ENCODE measurements at places on chromosomes 1 and 21.

GRCh38 chr21:35244514-35244913, 195.4 kb upstream of the RUNX1 start:
- no peak for DNase-seq

- DNase-seq, result no peak
These were observed 10.4 kb downstream of the IL20 start for GRCh38 chr1:206875752-206876377.

GRCh38 chr1:13830616-13831280, 130.8 kb downstream of the PRDM2 start:
- DNase-seq, result peak; percentile 24

DNA sequence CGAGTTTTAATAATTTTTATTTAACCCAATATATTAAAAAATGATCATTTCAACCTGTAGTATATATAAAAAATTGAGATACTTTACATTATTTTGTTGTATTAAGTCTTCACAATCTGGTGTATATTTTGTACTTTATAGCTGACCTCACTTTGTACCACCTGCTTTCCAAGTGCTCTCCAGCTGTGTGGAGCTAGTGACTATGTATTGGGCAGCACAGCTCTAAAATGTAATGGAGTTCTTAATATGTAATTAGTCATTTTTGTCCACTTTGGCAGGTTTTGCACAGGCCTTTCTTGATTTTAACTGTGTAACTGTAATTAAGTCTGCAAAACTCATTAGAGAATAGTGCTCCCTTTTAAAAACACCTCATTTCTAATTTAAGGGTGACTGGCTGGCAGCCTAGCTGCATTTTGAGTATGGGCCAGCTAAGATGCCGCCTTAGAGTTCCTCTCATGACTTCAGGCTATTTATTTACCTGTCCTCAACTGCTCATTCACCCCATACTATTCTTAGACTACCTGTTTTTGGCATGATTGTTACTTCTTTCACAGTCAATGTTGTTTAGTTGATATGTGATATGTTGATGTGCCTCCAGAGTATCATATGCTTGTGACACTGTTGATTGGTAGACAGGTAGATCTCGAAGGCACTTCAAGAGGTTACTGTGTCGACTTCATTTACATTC, 43.2 kb downstream of the ZYG11B start:
- DNase-seq, result no peak

- no peak for DNase-seq
These were observed 46.7 kb upstream of the PLPPR4 start for GRCh38 chr1:99217599-99217998.

GRCh38 chr1:235583511-235584001, 66.0 kb downstream of the GNG4 start:
- DNase-seq, result no peak

- DNase-seq, result no peak
These were observed 53.6 kb downstream of the ERG start for GRCh38 chr21:38444691-38445090.

DNA sequence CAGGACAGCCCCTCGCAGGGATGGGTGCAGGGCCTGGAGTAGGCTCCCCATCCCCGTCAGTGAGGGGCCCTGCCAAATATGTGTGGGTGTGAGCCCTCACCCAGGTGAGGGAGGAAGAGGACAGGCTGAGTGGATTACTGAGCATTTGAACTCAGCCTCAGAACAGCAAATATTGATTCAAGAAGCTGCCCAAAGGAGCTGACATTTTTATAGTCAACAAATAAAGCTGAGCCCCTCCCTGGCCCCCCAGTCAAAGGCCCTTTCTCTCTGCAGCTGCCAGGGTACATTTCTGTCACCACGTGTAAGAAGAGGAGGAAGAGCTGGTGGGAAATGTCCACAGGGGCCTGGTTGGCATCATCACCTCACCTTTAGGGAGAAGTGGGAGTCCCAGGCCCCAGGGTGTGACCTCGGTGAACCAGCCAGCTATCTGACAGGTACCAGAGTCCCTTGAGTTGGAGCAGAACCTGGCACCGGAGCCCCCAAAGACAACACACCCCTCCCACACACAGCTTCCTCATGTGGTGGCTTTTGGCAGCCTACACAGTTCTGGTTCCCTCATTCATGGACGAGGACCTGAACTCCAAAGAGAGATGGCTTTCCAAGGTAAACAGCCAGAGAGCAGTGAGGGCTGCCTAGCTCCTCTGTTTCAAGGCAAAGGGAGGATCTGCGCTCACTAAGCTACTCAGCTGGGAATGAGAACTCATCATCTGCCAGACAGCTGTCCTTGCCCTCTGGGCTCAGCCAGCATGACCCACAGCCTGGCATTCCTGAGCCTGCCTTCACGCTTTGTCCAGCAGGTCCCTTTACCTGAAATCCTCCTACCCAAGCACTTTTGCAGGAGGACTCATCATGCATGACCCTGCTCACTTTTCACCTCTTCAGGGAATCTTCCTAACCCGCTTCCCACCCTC, 43.0 kb upstream of the TENT5C start:
- DNase-seq, result peak; percentile 16

DNA sequence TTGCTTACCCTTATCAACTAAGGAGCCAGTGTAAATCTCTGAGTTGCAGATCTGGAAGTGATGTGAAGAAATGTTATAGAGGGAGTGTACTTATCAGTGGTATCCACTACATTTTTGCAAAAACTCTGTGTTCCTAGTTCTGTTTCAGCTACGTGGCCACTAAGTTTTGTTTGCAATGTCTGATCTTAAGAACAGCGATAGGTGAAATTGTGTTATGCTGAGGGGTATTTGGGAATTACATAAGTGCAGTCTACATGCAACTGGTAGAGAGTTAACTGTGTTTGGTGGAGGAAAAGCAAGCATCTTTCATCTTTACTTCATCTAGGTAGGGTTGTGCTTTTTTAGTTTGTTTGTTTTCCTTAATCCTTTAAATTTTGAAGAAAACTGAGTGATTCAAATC, 198.8 kb upstream of the SGIP1 start:
- DNase-seq, result no peak

GRCh38 chr1:15046487-15047165, 106.9 kb upstream of the TMEM51 start:
- DNase-seq, result peak; percentile 73

GRCh38 chr1:183942933-183943693, 94.4 kb downstream of the COLGALT2 start:
- no peak for DNase-seq

GRCh38 chr1:43034195-43034658, 75.6 kb upstream of the SLC2A1 start:
- no peak for DNase-seq

DNA sequence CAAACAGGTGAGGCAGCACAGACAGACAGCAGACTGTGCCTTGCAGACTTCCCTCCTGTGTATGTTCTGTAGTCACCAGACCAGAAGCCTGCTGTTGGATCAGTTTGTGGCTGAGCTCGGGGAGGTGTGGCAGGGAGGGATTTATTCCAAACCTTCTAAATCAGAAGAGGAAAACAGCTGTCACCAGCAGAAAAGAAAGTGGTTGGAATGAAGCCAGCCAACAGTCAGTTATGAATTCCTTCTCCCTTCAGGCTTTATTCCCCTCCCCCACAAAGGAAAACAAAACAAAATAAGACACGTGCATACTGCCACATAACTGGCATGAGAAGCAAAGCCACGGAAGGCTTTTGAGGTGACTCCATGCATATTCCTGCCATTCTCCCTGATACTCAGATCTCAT, 19.0 kb upstream of the PIGV start:
- DNase-seq, result no peak

- DNase-seq, result no peak
These were observed 117.5 kb upstream of the VANGL1 start for GRCh38 chr1:115524236-115524635.

DNA sequence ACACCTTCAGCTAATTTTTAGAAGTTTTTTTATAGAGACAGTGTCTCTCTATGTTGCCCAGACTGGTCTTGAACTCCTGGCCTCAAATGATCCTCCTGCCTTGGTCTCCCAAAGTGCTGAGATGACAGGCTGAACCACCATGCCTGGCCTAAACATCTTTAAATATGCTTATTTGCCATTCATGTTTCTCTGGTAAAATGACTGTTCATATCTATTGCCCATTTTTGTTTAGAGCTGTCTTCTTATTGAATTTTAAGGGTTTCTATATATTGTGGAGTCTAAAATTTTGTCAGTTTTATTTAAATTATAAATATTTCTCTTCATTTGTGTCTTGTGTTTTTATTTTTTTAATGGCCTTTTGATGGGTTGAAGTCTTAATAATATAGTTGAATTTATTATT, 3.0 kb upstream of the PM20D1 start:
- DNase-seq, result no peak

DNA sequence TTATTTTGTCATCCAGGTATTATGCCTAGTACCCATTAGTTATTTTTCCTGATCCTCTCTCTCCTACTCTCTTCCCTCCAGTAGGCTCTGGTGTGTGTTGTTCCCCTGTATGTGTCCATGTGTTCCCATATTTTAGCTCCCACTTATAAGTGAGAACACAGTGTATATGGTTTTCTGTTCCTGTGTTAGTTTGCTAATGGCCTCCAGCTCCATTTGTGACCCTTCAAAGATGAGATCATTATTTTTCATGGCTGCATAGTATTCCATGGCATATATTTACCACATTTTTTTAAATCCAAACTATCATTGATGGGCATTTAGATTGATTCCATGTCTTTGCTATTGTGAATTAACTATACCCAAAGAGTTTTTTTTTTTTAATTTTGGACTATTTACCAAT, 1675.7 kb upstream of the B3GALT2 start:
- no peak for DNase-seq

- DNase-seq, result peak; percentile 17
These were observed 114.7 kb downstream of the GRIK3 start for GRCh38 chr1:36919491-36920145.

DNA sequence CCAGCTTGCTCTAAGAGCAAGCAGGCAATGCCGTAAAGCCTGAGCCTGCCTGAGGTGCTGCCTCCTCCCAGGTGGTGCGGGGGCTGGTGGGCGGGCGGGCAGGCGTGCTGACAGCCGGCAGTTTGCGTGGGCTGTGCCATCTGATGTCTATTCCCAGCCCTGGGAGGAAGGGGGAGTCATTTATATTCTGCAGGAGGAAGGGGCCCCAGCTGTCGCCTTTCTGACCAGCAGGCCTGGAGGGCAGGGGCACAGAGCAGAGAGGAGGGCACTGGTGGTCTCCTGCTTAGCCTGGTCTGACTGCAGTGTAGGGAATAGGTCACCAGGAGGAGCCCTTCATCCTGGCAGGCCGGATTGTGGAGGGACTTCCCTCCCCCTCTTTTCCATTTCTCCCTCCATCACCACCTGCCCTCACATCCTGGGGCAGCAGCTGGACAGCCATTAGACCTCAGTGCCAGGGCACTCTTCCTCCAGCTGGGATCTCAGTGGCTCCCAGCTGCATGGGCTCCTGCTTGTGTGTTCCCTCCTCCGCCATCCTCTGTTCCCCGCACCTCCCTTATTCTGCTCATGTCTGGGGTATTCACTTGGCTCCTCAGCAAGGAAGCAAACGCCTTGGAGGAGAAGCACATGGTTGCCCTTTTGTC, 4.4 kb downstream of the CYB561D1 start:
- DNase-seq, result no peak

GRCh38 chr1:212718499-212718898, 18.9 kb upstream of the BATF3 start:
- no peak for DNase-seq

DNA sequence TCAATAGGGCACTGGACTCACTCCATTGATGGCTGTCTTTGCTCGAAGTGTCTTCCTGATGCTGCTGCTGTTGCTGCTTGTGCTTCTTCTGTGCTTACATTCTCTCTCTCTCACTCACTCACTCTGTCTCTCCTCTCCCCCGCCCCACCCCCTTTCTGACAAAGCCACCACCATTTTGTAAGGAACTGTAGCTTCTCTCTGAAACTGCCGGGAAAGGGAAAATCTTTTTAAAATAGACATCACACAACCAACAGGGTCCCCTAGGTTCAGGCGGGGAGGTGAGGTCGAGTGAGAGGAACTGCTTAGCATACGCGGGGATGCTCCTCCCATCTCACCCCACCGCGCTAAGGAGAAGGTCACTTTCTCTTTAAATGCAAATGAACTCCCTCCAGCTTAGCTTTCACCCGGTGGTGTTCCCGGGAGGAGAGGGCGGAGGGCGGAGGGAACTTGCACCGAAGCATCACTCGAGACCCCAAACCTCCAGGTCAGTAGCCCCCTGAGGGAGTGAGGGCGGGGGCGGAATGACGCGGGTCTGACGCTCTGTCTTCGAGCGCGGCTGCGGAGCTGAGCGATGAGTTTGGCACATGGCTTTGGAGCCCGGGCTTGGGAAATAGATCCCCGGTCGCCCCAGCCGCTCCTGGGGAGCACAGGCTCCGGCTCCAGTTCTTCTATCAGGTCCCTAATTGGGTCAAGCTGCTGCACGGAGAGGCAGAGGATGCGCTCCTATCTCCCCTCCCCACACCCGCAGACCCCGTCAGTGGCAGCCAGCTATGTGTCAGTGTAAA, at the start of gene CCDC28B:
CCDC28B (plus strand) TSS at position 370 of the 785 bp plus-strand sequence. CDS start 1,341 bp downstream, outside the sequence.
- peak; percentile 58 for DNase-seq

DNA sequence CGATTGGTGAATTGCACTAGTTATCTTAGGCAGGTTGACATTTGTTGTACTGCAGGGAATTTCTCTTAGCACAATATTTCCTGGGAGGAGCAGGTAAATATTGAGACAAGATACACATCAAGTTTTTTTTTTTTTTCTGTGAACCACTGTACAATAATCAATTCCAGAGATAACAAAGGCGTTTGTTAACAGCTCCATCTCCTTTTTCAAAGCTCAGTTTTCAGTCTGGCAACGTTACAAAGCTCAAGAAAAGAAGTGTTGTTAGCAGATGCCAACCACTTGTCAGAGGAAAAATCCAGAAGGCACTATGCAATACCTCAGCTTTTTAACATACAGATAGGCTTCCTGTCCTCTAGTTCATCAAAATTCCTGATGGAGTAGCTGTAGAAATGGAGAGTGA, 40.9 kb upstream of the DAB1 start:
- no peak for DNase-seq

DNA sequence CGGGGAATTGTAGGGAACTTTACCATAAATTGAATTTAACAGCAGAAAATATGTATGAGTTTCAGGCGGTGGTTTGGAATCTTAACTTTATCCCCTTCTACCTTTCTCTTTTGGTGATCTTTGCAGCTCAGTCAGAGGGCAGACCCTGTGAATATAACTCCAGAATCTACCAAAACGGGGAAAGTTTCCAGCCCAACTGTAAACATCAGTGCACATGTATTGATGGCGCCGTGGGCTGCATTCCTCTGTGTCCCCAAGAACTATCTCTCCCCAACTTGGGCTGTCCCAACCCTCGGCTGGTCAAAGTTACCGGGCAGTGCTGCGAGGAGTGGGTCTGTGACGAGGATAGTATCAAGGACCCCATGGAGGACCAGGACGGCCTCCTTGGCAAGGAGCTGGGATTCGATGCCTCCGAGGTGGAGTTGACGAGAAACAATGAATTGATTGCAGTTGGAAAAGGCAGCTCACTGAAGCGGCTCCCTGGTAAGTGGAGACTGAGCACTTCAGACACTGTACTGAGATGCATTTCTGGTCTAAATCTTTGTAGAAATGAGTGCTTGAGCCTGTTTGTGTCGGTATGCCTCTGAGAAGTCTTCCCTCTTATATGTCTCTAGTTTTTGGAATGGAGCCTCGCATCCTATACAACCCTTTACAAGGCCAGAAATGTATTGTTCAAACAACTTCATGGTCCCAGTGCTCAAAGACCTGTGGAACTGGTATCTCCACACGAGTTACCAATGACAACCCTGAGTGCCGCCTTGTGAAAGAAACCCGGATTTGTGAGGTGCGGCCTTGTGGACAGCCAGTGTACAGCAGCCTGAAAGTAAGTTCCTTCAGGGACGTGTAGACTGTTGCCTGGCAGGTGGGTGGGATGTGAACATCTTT, 1.5 kb downstream of the CCN1 start:
- no peak for DNase-seq

All from liver (tissue), 10 donors.